ENCODE measurements at places on chromosomes 3 and 15.

- no peak for DNase-seq
Measured at GRCh38 chr15:73195166-73195565, 142.9 kb downstream of the NEO1 start.

GRCh38 chr3:123085293-123085931 is 18.6 kb downstream of the PDIA5 start:
- no peak for DNase-seq

GRCh38 chr15:53811530-53811929 is 52.1 kb upstream of the WDR72 start:
- DNase-seq: no peak

- DNase-seq: no peak
Measured at GRCh38 chr3:143242101-143242500, 122.5 kb downstream of the CHST2 start.

DNA sequence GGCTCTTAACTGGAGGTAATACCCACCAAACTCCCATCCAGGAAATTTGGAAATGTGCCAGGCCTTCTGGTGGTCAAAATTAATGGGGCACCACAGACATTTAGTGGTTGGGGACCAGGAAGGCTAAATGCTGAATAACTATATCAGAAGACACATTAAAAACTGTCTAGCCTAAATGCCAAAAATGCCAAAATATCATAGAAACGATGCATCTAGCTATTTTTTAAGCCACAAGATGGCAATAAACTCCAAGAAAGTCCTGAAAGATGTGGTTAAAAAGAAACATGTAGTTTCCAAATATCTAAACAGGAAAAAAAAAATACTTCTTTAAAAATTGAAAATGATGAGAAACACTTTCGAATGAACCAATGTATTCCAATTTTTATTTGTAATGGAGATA is 19.9 kb downstream of the CCDC14 start:
- DNase-seq: no peak

DNA sequence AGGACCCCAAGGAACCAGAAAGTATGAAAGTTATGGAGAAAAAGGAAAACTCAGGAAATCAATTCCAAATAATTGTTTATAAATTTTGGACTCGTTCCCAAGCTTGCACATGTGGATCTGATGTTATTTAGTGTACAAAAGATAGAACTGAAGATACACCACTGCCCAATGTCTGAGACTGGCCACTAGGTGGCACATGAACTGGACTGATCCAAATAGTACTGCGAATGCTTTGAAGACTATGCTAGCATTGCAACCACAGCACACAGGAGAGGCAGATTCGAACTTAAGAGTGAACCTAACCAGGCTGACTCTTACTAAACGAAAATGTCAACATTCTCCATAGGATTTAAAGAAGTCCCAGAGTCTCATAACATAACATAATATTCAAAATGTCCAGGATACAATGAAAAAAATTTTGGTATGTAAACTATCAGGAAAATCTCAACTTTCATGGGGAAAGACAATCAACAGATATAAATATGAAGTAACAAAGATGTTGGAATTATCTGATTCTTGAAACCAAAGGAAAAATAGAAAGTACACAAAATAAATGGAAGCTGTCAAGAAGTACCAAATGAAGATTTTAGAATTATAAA is 596.7 kb downstream of the FGF12 start:
- no peak for DNase-seq

Data from cortex of kidney (tissue), 1 donor.